ENCODE measurements at places on chromosomes 5 and 9.

DNA sequence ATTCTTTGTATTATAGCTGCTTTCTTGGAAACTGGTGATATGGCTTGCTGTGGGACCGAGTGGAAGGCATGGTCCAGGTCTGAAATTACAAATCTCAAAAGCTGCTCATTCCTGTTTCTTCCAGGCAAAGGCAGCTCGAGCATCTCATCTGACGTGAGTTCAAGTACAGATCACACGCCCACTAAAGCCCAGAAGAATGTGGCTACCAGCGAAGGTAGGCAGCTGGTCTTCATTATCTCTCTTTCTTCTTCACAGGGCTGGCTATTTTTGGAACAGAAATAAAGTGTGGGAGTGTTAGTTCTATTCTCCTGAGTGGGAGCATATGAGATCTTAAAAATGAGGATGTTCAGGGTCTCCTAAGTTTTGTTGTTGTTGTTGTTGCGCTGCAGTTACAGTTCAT lies 115.9 kb downstream of the FBXL7 start:
- no peak for DNase-seq

DNA sequence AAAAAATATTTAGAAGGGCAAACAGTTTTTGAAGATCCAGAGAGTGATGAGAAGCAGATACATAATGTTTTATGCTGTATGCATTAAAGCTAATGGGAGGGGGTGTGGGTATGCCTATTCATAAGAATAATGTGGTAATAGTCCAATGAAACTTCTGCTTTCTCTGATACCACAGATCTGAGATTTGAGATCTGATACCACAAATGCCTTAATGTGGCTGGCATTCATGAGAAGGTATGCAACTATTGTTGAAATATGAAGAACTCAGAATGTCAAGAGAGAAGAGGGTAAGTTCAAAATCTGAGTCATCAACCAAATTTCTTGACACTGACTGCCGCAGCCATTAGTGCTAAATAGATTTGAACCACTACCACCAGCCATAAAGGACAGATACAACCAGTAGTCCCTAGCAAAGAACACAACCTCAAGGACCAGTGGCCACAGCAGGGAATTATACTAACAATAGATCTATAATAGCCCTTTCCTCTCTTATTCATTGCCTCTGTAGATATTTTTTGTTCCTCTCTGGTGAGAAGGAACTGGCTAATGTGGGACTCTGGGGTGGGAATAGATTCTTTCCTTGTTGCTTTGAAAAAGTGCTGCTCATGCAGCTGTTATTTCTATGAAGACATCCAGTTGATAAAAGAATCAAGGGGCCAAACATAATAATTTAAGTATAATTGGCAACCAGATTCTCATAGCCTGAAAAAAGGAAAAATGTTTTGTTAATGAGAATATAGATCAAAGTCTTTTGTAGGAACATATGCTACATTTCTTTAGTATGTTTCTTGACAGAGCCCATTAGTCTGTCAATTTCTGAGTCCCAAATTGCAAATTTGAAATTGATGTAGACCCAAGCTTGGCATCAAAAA lies 256.5 kb upstream of the ZNF608 start:
- no peak for DNase-seq

- no peak for DNase-seq
Observed at GRCh38 chr5:116442095-116442534, 132.5 kb downstream of the SEMA6A start.

DNA sequence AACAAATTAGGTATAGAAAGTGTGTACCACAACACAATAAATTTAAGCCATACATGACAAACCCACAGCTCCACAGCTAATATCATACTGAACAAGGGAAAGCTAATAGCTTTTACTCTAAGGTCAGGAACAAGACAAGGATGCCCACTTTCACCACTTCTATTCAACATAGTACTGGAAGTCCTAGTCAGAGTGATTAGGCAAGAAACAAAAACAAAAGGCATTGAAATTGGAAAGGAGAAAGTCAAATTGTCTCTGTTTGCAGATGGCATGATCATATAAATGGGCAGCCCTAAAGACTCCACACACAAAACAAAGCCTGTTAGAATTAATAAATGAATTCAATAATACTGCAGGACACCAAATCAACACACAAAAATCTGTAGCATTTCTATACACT lies 548.8 kb downstream of the CTNND2 start:
- no peak for DNase-seq

DNA sequence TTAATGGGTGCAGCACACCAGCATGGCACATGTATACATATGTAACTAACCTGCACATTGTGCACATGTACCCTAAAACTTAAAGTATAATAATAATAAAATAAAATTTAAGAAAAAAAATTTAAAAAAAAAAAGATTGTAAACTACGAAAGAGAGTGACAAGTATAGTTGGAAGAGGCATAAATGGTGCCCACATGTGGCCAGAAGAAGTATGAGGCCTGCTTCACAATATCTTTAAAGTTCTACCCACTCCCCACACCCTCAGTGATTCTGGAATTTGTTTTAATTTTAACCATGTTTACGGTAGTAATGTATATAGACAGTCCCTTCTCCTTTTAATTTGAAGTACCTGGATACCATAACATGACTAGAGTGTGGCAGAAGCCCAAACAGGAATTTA lies 172.7 kb downstream of the CHSY3 start:
- no peak for DNase-seq

- no peak for DNase-seq
Observed at GRCh38 chr5:117487556-117487955, 912.9 kb upstream of the SEMA6A start.

GRCh38 chr5:180287868-180288267 lies 4.0 kb downstream of the MAPK9 start:
- no peak for DNase-seq

DNA sequence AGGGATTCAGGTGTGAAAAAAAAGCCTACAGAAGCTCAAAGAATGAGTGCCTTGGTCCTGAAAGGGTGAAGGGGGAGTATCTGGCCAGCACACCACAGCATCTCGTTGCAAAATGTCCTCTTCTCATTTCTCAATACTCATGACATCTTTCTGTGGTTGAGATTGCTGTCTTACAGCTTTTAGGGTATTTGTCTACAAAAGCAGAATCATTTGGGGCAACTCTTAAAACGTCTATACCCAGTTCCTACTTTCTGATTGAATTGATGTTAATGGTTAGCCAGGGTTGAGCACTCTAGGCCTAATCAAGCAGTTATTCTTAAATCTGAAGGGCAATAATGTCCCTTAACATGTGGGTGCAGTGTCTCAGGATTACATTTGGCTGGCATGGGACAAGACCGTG lies 21.2 kb upstream of the PCSK5 start:
- no peak for DNase-seq

DNA sequence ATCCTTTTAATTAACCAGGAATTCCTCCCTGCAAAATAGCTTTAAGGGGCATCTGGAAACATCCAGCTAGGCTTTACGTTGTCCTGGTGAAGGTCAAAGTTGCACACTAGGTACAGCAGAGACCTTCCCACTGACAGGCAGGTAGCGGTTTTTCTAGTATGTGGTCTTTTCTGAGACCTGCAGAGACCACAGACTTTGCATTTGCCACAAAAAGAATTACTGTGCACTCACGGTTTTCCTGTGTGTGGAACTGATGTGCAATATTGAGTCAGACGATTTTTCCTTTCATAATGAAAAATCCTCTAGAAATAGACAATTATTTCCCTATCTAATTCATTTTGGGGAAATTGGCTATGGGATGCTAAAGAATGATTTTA lies 417.0 kb upstream of the ADAMTSL1 start:
- no peak for DNase-seq

DNA sequence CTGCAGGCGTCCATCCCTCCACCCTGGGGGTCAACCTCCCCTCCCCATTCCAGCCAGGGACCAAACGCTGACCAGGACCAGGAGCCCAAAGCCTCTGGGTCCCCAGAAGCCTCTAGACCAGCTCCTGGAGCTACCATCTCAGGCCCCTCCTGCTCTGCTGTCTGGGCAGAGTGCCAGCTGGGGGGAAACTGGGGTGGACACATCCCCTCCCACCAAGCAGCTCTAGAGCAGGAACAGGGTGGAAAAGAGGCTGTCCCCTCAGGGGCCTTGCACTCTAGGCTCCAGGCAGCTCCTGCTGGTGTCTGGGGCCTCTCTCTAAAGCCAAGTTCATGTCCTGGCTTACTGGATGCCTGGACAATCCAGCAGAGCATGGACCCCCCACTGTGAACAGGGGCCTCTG lies 4.4 kb downstream of the SSNA1 start:
- DNase-seq = no peak

GRCh38 chr5:139760066-139761056 lies 35.2 kb upstream of the PSD2 start:
- no peak for DNase-seq

DNA sequence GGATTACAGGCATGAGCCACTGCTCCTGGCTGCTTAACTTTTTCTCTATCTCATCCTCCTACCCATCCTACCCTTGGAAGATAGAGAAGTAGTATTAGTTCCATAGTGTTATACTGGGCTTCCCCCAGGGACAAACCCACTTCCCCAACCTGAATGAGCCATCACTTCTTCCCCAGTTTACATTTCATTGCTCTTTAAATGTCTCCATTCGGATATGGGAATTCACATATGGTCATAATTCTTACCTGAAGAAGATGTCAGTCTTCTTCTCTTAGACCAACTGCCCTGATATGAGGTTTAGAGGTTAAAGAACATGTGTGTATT lies 1.9 kb downstream of the CD274 start:
- no peak for DNase-seq

GRCh38 chr9:123343443-123344191 lies 12.4 kb upstream of the CRB2 start:
- no peak for DNase-seq

Data from esophagus squamous epithelium (tissue), 5 donors.